Pancreas (tissue), 10 donors: ENCODE measurements at places on chromosomes 4 and X. TPM values are rescaled to one million over a fixed set of nuclear protein-coding genes. Genes with fewer than 3 reads are reported as not detected.

Gene SPRY1
- polyA plus RNA-seq, result 10.1 TPM

Gene BDH2
- polyA plus RNA-seq, result 24.9 TPM

Gene GPR78
- 0.04 TPM for polyA plus RNA-seq

Gene CT45A2
- polyA plus RNA-seq, result not detected

Gene DMP1
- not detected for polyA plus RNA-seq
